ENCODE measurements at places on chromosomes 5 and 9.

DNA sequence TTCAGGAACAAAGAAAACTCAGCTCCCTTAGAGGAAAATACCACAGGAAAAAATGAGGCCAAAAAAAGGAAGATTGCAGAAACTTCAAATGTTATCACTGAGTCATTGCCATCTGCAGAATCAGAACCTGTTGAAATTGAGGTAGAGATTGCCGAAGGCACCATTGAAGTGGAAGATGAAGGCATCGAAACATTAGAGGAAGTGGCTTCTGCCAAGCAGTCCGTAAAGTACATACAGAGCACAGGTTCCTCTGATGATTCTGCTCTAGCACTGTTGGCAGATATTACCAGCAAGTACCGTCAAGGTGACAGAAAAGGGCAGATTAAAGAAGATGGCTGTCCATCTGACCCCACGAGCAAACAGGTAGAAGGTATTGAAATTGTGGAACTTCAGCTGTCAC lies 30.8 kb upstream of the NIM1K start:
- DNase-seq = no peak

- peak; percentile 70 for DNase-seq
Measured at GRCh38 chr5:43007911-43008362, 32.2 kb downstream of the ANXA2R start.

DNA sequence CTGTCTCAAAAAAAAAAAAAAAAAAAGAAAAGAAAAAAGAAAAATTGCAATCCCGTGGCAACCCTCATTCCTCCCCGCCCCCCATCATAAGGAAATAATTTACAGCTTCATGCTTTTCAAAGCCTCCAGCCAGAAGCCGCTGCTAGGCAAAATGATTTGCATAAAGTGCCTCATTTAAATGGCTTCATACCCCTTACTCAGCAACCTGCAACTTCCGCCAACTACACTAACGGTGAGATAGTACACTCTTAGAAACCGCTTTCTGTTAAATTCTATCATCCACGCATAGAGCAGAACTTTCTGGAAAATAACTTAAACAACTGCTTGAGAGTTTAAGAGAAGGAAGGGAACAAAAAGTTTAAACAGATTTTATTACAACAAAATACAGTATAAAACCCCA lies 17.8 kb downstream of the SERINC5 start:
- DNase-seq = no peak

DNA sequence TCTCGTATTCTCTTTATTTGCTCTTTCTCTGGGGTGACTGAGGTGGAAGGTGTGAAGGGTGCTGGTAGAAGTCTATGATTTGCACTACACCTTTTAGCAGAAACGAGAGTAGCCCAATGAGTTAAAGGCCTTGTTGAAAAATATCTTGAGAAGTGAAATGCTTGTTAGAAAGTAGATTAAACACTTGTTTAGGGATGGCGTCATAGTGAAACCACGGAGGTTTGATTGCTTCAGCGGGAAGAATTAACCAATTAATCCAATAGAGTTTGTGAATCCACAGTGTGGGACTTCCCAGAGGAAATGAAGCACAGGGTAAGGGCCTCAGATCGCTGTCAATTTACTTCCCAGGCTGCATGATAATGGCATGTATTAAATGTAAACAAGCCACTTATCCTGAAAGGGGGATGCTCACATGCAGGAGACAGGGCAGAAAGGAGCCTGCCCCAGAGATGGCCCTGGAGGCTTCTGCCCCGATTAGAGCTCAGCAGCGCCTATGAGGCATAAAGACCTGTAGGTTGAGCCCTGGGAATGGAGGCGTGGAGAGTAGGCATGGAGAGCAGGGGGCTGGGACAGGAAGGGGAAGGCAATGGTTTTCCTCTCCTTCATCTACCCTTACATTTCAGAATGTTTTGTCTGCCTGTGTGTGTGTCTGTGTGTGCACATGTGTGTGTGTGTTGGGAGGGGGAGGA lies 1.5 kb downstream of the FAM170A start:
- no peak for DNase-seq

GRCh38 chr5:150640311-150641005 lies at the start of gene SYNPO:
Gene SYNPO, plus strand, starts transcription at chr5:150640660. Its CDS starts 7,616 bp downstream, at chr5:150648276.
- no peak for DNase-seq

GRCh38 chr9:88090151-88090581 lies 48.1 kb downstream of the SPATA31C2 start:
- DNase-seq = no peak

GRCh38 chr5:32975656-32976375 lies 264.7 kb downstream of the NPR3 start:
- DNase-seq = no peak

DNA sequence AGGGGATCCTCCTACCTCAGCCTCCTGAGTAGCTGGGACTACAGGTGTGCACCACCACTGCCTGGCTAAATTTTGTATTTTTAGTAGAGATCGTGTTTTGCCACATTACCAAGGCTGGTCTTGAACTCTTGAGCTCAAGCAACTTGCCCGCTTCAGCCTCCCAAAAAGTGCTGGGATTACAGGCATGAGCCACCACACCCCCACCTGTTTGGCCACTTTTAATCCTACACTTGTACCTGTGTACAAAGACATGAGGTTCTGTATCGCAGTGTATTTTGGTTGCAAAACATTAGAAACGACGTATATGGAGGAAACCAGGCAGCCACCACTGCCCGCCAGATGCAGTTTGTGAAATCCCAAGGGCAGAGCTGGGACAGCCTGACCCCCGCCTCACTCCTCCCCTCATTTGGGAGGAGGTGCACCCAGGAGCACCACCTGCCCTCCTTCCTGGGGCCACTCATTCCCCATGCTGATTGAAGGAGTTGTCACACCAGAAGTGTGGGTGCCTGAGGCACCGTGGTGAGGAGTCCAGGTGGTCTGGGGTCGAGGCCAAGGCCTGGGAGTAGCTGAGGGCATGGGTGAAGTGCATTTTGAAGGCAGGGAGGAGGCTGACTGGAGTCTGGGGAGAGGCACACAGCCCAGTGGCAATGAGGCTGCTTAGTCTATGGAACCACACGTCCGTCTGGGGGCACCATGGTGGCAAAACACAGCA lies 39.3 kb upstream of the OLFM1 start:
- DNase-seq = no peak

DNA sequence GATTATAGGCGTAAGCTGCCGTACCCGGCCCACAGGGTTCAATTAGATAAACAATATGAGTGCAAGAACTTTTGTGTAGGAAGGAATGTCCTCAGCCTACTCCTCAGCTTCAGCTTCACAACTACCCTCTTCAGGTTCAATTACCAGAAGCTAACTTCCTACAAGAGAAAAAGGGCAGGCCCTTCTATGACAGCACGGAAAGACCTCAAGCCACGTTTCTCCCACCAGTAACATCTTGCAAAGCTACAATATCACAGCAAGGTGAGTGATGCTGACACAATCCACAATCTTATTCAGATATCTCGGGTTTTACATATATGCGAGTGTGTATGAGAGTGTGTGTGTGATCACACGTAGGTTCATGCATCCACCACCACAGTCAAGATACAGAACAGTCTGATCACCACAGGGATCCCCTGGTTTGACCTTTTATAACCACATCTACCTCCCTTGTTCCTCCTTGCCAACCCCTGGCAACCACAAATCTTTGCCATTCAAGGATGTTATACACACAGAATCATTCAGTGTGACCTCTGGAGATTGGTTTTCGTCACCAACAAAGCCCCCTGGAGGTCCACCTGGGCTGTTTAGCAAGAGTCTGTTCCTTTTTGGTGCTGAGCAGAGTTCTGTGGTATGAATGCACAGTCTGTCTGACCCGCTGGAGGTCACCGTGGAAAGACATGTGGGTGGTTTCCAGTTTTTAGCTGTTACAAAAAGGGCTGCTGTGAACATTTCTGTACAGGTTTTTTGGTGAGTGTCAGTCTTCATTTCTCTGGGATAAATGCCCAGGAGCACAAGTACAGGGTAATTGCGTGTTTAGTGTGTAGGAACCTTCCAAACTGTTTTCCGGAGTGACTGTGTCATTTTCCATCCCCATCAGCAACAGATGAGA lies 38.2 kb downstream of the IPPK start:
- DNase-seq = no peak

DNA sequence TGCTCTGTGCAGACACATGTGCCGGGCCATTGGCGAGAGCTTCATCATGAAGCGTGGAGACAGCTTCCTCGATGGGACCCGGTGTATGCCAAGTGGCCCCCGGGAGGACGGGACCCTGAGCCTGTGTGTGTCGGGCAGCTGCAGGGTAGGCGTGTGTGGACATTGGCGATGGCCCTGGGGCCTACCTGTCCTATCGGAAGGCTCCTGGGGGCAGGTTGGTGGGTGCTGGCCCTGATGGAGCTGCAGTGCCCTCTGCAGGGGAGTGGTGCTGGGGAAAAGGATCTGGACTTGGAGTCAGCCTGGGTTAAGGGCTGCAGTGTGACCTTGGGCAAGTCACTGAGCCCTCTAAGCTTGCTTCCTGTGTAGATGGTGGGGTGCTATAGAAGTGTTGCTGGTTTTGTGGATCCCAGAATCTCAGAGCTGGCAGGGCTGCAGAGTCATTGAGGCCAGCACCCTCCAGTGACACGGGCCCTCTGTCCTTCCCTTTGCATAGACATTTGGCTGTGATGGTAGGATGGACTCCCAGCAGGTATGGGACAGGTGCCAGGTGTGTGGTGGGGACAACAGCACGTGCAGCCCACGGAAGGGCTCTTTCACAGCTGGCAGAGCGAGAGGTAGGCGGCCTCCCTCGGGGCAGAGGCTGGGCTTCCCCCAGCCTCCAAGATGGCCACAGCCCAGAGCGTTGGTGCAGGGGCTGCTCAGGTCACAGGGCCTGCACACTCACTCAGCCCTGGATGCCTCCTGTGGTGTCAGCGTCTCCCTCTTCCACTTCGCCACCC lies 15.8 kb downstream of the ADAMTS13 start:
- DNase-seq = no peak

DNA sequence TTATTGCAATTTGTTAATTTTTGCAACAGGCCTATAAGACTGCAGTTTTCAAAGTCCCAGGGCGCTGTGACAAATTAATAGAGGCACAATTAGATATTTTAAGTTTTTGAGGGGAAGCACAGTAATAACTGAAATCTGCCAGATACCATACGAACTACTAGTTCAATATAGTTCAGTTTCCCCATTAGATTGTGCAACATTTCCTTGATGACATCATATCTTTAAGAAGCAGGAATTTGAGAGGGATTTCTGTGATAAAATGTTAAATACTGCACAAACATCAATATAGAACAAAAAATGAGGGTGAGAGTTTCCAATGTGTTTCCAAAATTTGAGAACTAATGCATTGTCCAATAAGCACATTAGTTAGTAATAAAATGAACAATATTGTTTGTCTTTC lies 56.7 kb upstream of the GRIN3A start:
- no peak for DNase-seq

GRCh38 chr9:110028271-110028670 lies 179.7 kb downstream of the C9orf152 start:
- no peak for DNase-seq

GRCh38 chr5:88230546-88231066 lies 38.0 kb downstream of the TMEM161B start:
- DNase-seq = no peak

DNA sequence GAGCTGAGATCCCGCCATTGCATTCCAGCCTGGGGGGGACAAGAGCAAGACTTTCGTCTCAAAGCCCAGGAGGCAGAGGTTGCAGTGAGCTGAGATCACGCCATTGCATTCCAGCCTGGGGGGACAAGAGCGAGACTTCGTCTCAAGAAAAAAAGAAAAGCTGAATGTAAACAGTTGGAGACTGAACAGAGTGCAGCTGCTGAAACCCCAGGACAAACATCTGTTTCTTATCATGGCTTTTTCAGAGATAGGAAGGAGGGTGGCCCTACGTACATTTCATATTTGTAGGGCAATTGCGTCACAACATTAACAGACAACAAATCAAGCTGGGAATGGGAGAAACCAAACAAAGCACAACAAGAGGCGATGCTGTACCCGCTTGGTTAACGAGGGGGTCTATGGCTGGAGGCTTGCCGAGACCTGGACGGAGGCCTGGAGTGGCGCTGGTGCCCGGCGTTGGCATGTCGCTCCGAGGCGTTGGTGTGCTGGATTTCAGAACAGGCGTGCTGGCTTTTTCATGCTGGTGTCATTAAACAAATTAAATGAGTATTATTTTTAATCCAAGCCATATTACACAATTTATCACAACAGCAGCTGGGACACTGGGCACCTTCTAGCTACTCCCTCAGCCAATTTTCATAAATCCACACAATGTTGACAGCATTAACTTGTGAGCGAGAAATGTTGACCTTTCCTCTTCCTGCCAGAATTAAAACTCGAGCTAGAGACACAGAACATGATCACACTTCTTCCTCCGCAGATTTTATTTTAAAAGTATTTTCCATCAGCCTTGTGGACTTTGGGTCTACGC lies 76.1 kb downstream of the TLE1 start:
- no peak for DNase-seq

- no peak for DNase-seq
Measured at GRCh38 chr5:179767496-179768100, 26.2 kb upstream of the LTC4S start.

DNA sequence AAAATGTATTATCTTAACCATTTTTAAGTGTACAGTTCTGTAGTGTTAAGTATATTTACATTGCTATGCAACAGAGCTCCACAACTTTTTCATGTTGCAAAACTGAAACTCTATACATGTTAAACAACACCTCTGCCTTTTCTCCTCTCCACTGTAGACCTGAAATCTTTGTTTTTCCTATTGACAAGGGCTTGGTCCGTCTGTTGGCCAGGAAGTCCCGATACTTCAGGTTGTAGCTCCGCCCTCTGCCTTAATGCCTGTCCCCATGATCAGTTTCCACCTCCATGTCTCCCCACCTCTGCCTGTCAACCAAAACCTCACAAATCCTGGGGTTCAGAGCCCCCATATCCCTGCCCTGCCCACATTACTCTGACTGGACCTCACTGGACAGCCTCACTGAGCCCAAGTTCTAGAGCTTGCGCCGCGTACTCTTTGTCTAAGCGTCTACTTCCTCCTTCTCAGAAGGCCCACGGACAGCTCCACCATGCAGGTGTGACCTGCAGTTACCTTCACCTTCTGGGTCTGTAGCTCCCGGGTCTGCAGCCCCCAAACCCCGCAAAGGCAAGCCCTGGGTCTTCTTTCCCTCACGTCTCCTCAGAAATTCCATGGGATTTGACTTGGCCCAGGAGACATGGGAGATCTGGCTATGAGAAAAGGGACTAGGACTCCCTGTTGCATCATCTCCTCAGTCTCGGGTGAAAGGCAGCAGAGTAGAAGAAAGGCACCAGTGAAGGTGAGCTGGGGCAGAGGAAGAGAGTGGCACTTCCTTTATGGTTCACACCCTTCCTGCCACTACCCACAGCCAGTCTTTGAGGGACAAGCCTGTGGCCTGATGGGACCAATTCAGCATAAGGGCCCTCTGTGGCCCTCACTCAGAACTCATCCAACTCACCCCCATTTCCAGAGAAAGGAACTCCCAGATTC lies 8.0 kb downstream of the GLIPR2 start:
- no peak for DNase-seq

DNA sequence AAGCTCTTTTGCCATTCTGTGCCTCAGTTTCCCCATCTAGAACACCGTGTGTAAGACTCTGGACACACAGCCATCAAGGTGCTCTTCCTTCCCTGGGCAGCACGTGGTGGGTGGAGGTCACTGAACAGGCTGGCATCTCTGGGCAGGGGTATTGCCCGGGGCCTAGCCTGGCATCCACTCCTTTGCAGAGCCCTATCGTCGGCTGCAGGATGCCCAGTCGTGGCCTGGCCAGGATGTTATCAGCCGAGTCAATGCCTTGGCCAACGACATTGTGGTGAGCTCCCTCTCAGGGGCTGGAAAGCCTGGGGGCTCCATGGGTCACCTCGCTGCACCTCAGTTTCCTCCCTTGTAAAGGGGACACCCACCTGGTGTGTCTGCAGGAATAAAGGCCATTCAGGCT lies 4.0 kb downstream of the ADGRD2 start:
- DNase-seq = no peak

All from activated T-helper 9 cell treated with anti-CD3 and anti-CD28 coated beads, Interleukin-2, amount 50 U/mL, for 16 hours (primary cell).